ENCODE measurements at places on chromosomes 5 and 9.

DNA sequence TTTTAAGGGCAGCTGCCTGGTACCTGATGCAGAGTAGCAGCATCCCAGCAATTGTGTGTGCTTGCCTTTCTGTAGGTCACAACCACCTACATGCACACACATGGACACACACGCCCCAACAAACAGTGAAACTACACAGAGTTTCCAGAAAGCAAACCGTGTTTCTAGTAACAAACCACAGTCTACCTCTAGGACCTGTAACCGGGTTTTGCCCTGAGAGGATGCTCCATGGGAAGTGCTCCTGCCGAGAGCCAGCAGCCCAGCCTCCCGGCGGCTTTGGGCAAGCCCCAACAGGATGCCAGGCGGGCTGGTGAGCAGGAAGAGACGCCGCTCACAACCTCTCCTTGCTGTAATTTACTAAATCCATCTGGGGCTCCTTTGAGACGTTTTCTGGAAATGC lies 4.1 kb upstream of the TCF7 start:
- no peak for DNase-seq

DNA sequence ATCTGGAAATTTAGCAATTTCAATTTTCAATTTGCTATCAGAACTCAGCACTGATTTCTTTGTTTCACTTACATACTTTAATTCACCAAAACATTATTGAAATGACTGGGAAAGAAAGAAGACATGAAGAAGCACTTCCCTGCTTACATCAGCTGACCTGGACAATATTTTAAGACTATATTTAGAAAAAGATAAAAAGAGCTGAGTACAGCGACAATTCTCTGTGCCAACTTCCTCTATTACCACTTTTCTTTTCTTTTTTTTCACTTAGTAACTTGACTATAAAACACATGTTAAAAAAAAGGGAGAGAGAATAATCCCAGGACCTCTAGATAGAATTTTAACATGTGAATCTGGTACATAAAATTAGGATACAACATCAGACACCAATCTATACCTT lies 35.6 kb downstream of the MEF2C start:
- no peak for DNase-seq

GRCh38 chr9:125685167-125685566 lies 21.8 kb downstream of the MAPKAP1 start:
- no peak for DNase-seq

- no peak for DNase-seq
These were observed 93.8 kb downstream of the TMEM215 start for GRCh38 chr9:32877103-32877502.

Data from midbrain (tissue), 1 donor.